ENCODE measurements at places on chromosomes 5 and 9.

- DNase-seq: no peak
Observed at GRCh38 chr9:135751501-135751900, 49.5 kb downstream of the KCNT1 start.

DNA sequence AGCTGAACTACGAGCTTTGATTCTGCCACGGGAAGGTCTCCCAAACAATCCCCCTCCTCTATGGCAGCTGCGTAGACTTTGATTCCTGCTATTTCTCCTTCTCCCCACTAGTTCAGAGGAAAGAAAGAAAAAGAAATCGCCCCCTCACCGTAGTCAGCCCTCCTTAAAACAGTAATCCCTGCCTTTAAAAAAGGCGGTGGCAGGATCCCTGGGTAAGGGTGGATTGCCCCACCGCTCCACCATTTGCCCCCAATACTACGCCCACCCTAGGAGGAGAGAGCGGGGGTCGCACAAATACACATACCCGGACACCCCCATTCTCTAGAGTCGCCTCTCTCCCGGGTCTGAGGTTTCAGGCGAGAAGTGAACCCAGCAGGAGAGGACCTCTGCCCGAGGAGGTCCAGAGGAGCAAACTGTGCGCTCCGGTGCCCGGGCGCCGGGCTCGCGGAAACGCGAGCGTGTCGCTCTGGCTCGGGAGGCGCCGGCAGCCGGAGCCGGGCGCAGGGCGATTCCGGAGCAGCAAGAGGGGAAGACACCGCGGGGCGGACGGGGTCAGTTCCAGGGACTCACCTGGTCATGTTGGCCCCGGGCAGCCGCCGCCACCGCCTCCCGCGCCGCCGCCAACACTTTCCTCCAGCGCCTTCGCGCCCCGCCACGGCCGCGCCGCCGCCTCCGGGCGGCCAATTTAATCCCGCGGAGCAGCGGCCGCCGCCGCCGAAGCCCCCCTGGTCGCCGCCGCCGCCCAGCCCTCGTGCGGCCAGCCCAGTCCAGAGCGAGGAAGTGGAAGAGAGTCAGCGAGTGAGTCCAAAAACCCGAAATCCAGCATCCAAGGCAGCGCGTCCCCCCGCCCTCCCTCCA is 1057.7 kb upstream of the DMAC1 start:
- no peak for DNase-seq

- no peak for DNase-seq
Observed at GRCh38 chr5:154368041-154368800, 77.6 kb upstream of the SAP30L start.

DNA sequence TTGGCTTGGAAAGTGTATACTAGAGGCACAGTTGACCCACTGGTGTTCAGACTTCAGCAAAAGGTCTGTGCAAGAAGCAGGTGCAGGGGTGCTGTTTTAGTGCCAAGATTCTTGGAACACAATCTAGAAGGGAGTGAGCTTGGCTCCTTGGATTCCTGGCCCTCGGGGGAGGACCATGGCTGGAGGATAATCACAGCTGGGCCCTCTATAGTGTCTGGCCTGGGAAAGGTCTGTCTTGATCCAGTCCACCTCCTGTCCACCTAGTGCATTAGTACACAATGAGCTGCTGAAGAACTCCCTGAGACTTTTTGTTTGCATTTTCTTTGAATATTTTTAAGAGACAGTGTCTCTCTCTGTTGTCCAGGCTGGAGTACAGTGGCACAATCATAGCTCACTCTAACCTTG is 50.4 kb upstream of the PLPP1 start:
- DNase-seq: no peak

DNA sequence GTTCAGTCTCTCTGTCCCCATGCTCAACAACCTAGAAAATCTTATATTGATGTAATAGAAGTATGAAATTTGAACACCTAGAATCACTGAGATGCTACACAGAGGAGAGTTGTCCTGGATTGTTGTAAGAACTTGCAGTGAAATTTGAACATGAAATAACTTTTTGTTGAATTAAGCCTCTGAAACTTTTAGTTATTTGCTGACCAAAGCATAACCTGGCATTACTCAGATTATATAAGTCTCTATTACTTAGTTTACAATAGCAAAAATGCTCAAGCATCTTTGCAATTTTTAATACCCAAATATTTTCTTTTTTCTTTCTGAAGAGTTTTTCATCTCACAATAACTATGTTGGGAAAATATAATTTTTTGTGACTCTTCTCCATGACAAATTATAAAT is 630.7 kb upstream of the ACO1 start:
- no peak for DNase-seq

DNA sequence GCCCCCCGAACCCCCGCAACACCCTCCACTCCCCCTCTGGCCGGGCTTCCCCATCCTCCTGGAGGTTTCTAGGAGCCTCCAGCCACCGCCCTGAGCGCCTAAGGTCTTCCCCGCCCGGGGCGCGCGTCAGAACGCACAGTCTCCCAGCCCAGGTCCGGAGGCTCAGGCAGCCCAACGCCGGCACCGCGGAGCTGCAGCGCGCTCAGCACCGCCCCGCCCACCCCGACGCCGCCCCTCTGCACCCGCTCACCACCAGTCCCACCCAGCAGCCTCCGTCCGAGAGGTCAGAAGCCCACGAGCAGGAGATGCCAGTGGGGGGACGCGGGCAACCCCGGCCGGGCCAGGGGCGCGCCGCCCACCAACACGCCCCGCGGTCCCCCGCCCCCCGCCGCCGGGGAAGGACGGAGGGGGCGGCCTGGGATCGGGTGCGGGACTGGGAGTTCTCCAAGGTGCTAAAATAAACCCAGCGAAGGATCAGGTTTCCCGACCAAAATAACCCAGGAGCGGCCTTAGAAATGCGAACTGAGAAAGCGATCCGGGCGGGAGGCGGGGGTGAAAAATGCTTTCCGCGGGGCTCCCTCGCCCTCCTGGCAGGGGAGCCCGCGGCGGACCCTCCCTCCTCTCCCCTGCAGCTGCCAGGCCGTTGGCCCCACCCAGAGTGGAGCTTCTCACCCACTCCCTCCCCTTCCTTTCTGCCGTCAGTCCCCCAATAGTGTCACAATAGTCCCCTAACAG is 6.5 kb upstream of the FAM78A start:
- DNase-seq: no peak

DNA sequence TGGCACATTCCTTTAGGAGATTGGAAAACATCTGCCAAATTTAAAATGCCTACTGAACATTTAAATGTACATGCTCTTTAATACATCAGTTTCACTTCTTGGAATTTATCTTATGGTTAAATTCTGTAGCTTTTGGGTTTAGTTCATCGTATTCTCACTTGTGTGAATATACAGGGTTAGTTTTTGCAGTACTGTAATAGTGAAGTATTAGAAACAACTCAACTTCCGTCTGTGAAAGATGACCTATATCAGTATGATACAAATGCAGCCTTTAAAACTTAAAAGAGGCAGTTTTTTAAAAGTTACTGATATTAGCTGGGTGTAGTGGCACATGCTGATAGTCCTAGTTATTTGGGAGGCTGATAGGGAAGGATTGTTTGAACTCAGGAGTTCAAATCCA is 57.2 kb downstream of the CDC42SE2 start:
- no peak for DNase-seq

DNA sequence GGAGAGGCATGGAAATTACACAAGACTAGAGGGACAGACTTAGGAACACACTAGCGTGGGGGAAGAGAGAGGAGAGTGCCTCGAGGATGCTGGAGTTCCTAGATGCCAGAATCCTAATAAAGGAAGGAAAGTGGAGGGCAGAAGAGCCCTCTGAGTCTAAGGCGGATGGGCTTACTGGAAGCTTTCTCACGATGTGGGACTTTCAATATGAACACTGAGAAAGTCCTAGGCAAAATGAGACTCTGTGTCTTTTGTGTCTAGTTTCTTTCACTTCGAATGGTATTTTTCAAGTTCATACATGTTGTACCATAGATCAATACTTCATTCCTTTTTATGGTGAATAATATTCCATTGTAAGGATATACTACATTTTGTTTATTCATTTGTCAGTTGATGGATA is 239.4 kb downstream of the NSG2 start:
- DNase-seq: no peak

DNA sequence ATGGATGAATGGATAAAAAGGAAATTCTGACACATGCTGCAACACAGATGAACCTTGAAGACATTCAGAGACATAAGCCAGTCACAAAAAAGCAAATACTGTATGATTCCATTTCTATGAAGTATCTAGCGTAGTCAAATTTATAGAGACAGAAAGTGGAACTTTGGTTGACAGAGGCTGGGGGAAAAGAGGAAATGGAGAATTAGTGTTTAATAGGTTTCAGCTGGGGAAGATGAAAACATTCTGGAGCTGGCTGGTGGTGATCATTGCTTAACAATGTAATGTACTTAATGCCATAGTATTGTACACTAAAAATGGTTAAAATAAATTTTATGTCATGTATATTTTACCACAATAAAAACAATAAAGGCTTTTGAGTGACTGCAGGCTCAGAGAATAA is 24.2 kb downstream of the PPIC start:
- DNase-seq: no peak

DNA sequence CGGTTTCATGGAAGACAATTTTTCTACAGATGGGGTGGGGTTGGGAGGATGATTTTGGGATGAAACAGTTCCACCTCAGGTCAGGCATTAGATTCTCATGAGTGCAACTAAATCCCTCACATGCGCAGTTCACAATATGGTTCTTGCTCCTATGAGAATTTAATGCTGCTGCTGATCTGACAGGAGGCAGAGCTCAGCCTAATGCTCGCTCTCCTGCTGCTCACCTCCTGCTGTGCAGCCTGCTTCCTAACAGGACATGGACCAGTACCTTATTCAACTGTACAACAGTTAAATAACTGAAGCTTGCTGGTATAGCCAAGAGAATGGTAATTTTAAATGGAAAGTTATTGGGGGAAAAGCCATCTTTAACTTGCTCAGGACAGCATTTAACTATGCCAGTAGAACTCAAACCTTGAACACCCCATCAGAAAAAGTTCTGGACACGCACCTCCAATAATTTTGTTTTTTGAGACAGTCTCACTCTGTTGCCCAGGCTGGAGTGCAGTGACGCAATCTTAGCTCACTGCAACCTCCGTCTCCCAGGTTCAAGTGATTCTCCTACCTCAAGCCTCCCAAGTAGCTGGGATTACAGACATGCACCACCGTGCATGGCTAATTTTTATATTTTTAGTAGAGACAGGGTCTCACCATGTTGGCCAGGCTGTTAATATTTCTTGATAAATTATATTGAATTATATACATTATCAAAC is 27.7 kb downstream of the HMGCR start:
- DNase-seq: no peak

DNA sequence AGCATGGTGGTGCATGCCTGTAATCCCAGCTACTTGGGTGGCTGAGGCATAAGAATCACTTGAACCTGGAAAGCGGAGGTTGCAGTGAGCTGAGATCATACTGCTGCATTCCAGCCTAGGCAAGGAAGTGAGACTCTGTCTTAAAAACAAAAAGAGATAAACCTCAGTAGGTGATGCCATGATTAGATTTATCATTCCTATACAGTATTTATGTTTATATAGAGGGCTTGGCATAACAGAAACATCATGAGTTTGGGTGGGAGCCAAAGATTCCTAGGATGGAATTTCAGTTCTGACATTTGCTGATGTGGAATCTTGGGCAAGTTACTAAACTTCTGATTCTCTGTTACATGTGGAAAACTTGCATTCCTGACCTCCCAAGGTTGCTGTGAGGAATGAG is 22.3 kb downstream of the RFK start:
- DNase-seq: no peak

GRCh38 chr5:142474431-142475094 is 149.7 kb upstream of the SPRY4 start:
- no peak for DNase-seq

DNA sequence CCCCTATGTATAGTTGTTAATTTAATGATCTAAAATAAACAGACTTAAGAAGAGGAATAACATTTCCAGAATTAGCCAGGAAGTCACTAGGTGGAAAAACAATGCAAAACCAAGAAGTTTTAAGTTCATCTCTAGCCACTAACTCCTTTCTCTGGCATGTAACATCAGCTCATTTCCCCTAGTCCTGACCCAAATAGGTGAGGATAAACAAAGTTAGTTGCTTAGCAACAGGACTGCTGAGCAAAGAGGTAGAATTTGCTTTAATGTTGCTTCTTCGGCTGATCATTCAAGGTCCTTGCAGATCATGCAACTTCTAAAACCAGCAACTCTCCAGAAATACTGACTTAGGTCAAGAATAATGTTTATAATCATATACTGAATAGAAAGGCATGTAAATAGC is 675.8 kb downstream of the CETN3 start:
- no peak for DNase-seq

DNA sequence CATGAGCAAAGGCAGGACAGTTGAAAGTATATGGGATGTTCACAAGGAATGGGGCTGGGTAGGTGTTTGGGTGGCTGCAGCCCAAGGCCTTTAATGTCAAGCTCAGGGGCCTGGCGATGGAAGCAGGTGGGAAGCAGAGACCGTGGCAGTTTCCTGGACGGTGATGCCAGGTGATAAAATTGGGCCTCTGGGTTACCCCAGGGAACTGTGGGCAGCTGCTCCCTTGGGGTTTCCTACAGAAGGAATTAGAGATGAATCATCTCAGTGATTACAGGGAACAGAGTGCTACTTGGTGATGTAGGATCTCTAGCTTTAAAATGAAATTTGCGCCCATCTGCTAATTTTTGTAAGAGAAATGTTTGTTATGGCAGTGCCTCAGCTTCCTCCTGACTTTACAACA is 39.2 kb downstream of the TSTD2 start:
- DNase-seq: no peak

- peak; percentile 7 for DNase-seq
Observed at GRCh38 chr5:159316519-159317383, 13.5 kb downstream of the IL12B start.

GRCh38 chr9:127347831-127348776 is 48.9 kb upstream of the SLC2A8 start:
- no peak for DNase-seq

GRCh38 chr5:49953-50544 is 41.9 kb upstream of the PLEKHG4B start:
- no peak for DNase-seq

GRCh38 chr9:122444041-122444733 is 33.5 kb downstream of the OR1J1 start:
- DNase-seq: no peak

GRCh38 chr5:123297866-123298265 is 125.3 kb downstream of the CEP120 start:
- no peak for DNase-seq

- no peak for DNase-seq
Observed at GRCh38 chr9:128917151-128917849, 3.5 kb upstream of the PHYHD1 start.

DNA sequence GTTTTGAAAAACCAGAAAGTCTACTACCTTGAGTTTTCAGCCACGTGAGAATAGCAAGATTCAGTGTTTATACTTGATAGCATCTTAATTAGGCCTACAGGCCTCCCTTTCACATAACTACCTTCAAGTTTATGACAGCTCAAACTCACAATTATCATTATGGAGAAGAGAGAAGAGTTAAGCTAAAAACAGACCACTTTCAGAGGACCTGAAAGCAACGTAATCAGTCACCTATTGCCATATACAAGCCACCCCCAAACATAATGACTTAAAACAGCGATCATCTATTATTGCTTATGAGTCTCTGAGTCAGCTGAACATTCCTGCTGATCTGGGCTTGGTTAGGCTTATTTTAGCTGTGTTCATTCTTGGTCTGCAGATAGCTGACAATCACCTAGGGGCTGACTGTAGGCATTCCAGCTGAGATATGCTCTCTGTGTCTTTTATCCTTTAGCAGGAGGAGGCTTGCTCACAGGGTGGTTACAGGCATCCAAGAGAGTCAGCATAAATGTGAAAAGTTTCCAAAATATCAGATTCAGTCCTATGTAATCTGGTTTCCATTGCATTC is 130.9 kb downstream of the COX7C start:
- DNase-seq: no peak
